ENCODE measurements at places on chromosomes 7 and 10.

- no peak for DNase-seq
Measured at GRCh38 chr7:13262929-13263530, 575.6 kb downstream of the ARL4A start.

- no peak for DNase-seq
Measured at GRCh38 chr10:124292911-124293615, 125.7 kb downstream of the OAT start.

- no peak for DNase-seq
Measured at GRCh38 chr10:114320249-114321116, 81.4 kb downstream of the VWA2 start.

GRCh38 chr7:140003913-140004382 lies 58.8 kb downstream of the PARP12 start:
- DNase-seq: no peak

- no peak for DNase-seq
Measured at GRCh38 chr7:111900283-111900682, 305.9 kb downstream of the DOCK4 start.

DNA sequence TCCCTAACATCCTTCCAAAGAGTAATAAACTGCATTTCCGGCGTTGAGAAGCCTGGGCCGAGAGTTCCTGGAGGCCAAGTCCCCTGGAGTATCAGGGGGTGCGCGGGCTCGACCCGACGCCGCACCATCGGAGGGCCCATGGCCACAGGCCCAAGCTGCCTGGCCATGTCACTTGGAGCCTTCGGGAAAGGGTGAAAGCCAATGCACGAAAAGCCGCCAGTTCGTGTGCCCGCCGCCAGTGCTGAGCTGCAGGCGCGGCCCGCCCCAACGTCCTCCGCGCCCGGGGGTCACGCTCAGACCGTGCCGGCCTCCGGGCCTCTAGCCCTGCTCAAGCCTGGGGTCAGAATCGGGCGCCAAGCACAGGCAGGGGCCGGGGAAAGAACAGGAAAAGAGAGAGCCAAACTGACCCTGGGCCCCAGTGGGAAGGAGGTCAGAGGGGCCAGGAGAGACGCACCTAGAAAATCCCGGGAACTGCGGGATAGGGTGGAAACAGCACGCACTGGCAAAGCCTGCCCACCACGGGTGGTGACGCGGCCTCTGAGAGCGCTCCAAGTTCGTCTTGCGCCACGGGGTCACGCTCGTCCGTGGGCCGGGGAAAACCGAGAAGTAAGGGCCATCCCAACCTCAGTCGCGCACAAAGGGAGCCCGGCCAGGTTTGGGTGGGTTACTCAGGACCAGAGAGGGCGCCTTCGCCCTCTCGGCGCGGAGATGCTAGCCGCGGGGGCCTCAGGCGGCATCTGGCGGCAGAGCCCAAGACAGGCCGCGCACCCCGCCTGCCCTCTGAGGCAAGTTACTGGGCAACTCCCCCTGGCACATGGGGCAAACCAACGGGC lies 4.2 kb upstream of the EBF3 start:
- peak; percentile 32 for DNase-seq

- peak; percentile 42 for DNase-seq
Measured at GRCh38 chr10:132925071-132925561, 17.3 kb downstream of the CFAP46 start.

All from lower lobe of right lung (tissue), 2 donors.